ENCODE measurements at places on chromosomes 4 and X.

- DNase-seq: no peak
Observed at GRCh38 chrX:54177306-54177705, 5.7 kb downstream of the FAM120C start.

DNA sequence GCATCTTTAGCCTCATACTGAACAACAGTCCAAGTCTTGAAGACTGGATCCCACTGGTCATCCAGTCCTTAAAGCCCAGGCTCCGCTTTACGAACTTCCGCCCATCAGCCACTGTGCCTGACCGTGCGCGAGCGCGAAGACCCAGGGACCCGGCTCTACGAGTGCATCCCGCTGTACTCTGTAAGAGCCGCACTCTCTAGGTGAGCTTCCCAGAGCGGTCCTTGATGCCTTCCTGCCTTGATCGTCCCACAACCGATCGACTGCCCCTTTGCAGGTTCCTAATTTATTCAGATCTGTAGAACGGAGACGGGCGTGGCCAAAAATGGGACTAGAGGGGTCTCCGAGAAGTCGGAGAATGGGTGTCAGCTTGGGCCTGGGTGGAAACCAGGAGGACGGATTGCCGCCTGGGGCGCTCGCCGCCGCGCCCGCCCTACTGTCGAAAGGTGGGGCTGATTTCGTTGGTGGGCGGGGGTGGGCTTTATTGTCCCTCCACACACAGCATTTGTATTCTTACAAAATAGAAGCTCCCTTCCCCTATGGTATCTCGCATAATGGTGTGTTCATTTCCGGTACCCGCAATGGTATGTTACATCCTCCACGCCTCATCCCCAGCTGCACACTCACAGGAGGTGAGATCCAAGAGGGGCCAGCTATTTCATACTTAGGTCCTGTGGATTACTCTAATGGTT, 42.3 kb upstream of the FAM156A start:
- DNase-seq: no peak

DNA sequence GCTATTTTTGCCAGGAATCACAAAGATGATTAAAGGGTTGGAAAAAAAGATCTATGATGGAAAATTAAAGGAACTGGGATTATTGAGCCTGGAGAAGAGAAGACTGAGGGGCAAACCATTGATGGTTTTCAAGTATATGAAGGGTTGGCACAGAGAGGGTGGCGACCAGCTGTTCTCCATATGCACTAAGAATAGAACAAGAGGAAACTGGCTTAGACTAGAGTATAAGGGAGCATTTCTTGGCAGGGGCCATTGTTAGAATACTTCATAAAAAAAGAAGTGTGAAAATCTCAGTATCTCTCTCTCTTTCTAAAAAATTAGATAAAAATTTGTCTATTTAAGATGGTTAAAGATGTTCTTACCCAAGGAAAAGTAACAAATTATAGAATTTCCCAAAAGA, 75.1 kb downstream of the NPNT start:
- DNase-seq: no peak

- DNase-seq: no peak
Observed at GRCh38 chr4:145501051-145501660, 19.5 kb downstream of the SMAD1 start.

DNA sequence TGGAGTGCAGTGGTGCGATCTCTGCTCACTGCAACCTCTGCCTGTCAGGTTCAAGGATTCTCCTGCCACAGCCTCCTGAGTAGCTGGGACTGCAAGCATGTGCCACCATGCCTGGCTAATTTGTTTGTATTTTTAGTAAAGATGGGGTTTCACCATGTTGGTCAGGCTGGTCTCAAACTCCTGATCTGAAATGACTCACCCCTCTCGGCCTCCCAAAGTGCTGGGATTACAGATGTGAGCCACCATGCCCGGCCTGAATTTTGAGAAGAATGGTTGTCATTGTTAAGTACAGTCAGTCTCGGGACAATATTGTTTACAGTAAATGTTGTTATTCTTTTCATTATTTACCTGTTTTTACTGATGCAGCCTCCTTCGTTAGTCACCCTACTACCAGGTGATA, 1226.2 kb upstream of the TENM3 start:
- no peak for DNase-seq

- DNase-seq: no peak
Observed at GRCh38 chr4:169311643-169312365, 41.0 kb upstream of the SH3RF1 start.

- DNase-seq: peak; percentile 23
Observed at GRCh38 chr4:110518889-110519490, 43.0 kb downstream of the ENPEP start.
